NCI-H2171 (cell line): ENCODE measurements at places on chromosomes 1 and 21.

- DNase-seq: no peak
Measured at GRCh38 chr21:39923476-39923875, 56.2 kb downstream of the PCP4 start.

- no peak for DNase-seq
Measured at GRCh38 chr1:157437296-157437695, 115.0 kb downstream of the FCRL5 start.

- no peak for DNase-seq
Measured at GRCh38 chr1:247740721-247741120, 2.3 kb downstream of the OR14K1 start.

DNA sequence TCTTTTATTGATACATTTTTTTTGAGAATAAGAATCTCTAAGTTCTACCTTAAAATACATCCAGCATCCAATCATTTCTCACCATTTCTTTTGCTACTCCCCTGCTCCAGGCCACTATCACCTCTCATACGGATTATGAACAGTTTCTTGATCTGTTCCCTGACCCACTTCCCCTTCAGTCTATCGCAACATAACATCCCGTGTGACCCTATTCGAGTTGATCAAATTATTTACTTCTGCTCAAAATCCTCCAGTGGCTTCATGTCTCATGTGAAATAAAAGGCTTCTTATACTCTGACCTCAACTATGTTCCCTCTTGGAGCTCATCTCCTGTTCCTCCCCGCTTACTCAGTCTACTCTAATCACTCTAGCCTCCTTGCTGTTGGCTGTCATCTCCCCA lies 5.2 kb downstream of the ALG14 start:
- DNase-seq: no peak

GRCh38 chr1:180163041-180163440 lies 8.4 kb downstream of the QSOX1 start:
- no peak for DNase-seq

GRCh38 chr1:176033881-176034280 lies 173.2 kb downstream of the COP1 start:
- no peak for DNase-seq

DNA sequence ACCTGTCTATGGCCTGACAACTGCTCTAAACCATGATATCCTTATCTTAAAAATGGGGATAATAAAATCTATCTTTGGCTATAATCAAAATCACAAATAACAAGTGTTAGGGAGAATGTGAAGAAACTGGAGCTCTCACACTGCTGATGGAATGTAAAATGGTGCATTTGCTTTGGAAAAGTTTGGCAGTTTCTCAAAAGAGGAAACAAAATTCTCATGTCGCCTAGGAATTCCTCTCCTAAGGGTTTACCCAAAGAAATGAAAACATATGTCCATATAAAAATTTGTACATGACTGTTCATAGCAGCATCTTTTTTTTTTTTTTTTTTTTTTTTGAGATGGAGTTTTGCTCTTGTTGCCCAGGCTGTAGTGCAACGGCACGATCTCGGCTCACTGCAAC lies 64.3 kb downstream of the ZNF281 start:
- DNase-seq: no peak

DNA sequence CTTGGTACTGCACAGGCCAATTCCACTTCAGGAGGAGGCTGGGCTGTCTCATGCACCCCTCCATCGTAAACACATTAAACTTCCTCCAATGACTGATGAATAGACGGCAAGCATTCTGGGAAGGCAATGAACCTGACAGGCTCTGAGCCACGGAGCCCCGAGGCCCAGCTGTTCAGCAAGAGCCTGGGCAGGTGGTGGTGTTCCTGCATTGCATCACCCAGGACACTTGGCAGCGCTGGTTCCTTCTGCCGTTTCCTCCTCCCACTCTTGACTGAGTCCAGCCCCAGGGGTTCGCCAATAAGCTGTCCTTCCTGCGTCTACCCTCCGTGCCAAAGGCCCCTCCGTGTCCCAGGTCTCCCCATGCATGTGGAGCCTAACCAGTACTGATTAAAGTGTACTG lies 109.8 kb downstream of the JAK1 start:
- peak; percentile 81 for DNase-seq

GRCh38 chr1:94501426-94501825 lies 40.1 kb downstream of the F3 start:
- no peak for DNase-seq
